H54 (cell line): ENCODE measurements at places on chromosomes 13 and 19.

- no peak for DNase-seq
These were observed 52.0 kb upstream of the SHKBP1 start for GRCh38 chr19:40524655-40525054.

DNA sequence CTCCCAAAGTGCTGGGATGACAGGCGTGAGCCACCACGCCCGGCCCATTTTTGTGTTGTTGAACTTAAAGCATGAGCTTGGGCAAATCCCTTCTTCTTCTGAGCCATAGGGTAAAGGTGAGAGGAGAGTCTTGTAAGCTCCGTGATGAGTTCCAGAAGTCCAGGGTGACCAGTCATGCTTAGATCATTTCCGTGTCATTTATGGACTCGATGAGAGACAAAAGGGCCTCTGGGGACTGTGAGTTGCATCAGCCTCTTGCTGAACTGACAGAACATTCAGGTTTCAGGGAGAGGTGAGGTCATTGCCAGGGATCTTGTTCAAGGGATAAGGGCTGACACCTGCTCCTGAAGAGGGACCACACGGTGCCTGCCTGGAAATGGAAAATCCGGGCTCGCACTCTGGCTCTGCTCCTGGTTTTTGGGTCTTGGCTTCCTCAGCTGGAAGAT lies 53.6 kb downstream of the GADD45B start:
- peak; percentile 87 for DNase-seq

GRCh38 chr13:37529751-37530385 lies 68.7 kb downstream of the POSTN start:
- DNase-seq = no peak

DNA sequence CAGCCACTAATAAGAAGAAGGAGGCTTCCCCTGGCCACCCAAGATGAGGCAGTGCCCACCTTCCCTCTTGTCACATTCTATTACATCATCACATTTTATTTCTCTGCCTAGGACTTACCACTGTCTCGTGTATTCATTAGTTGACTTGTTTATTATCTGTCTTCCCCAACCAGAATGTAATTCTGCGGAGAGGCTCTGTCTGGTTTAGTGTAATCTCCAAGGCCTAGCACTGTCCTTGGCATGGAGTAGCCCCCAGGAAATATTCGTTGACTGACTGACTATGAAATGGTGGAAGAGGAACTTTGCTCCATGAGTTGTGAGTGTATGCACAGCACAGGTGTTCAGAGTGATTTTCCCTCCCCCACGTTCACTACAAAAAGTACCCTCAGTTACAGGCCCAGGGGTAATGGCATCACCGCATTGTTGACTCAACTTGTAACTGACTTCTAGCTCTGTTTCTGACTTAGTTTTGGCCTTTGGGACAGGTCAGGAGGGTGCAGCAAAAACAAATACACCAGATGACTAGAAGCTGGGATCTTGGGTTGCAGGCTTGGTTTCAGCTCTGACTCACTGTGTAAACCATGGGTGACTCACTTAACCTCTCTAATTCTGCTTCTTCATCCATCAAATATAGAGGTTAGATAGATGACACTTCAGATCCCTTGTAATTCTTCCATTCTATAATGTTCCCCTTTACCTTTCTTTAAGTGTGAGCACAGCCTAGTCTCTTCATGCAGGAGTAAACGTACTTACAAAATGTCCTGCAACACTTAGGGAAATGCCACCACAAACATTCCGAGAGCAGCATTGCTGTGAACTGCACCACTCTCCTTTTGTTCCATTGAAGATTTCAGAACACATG lies 229.7 kb downstream of the KCNRG start:
- DNase-seq = peak; percentile 42

DNA sequence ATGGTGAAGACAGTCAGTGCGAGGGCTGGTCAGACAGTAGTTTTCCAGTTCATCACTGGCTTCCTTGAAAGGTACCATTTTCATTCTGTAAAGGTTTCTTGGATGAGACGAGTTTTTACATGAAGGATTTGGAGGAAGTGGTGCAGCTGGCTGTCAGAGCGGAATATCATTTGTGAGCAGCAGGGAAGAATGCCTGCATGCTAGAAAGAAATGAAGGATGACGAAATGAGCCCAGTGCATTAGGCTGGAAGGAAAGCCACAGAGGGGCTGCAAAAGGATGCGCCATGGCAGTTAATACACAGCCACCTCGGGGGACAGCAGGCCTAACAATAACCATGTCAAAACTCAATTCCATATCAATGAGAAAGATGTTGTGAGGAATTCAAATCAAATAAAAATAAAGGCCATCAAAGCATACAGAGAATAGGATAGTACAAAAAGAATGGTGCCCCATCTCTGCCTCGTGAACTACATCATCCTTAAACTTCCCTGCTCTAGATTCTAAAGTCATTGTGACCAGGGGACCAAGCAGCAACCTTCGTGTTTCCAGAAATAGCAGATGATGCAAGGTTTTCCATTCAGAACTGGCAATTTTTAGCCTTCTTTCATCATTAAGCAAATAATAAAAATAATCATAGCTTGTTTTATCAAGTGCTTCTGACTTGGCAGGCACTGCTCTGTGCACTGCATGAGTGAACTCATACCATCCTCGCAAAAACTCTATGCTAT lies 504.2 kb downstream of the RFC3 start:
- no peak for DNase-seq

- DNase-seq = no peak
These were observed 396.9 kb downstream of the KCNRG start for GRCh38 chr13:50412046-50412617.

- no peak for DNase-seq
These were observed 6.6 kb downstream of the C19orf25 start for GRCh38 chr19:1472231-1473084.

- no peak for DNase-seq
These were observed 31.4 kb downstream of the NALCN start for GRCh38 chr13:101384929-101385328.

- no peak for DNase-seq
These were observed 1405.0 kb downstream of the OLFM4 start for GRCh38 chr13:54433493-54434206.

DNA sequence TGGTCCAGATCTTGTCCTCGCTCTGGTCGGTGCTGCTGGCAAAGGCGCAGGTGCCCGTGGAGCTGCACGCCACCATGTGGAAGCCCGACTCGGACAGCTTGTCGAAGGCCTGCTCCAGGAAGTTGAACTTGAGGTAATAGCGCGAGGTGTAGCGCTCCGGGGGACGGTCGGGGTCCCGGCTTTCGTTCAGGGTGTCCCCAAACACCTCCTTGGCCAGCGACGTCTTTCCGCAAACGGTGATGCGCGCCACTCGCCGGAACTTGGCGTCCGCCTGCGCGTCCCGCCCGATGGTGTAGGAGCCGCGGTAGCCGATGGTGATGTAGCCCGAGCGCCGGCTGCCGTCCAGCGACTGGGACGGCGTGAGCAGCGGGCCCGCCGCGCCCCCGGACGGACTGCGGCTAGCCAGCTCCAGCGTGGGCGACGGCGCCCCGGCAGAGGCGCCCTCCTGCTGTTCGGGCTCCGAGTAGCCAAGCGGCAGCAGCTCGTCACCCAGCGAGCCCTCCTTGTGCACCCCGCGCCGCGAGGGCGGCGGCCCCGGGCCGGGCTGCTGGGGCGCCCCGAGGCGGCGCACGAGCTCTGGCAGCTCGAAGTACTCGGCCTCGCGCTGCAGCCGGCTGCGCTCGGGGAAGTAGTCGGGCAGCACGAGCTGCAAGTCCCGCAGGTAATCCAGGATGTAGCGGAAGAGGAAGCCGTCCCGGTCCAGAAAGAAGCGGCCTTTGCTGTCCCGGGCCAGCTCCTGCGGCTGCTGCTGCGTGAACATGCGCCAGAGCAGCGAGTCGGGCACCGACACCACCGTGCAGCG lies 801 bp downstream of the KCTD12 start:
- DNase-seq = peak; percentile 24

GRCh38 chr13:110716247-110716515 lies 2.7 kb downstream of the ING1 start:
- DNase-seq = peak; percentile 44

- no peak for DNase-seq
These were observed 7.1 kb upstream of the KLK14 start for GRCh38 chr19:51089786-51090185.

DNA sequence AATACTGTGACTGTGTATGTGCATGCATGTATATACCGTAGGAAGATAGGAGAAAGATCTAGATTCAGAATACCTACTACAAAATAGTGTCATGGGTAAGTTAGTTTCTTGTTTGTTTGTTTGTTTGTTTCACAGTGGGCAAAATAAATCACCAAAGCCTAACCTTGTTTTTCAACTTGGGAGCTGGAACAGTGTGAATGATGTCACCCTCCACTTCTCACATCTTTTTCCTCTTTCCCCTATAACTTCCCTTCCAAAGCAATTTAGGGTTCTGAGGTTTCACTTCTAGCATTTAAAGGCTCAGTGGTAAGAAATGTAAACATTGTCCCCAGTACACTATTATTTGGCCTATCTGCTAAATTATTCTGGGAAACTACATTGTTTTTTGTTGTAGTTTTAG lies 5.4 kb downstream of the KCTD4 start:
- no peak for DNase-seq

DNA sequence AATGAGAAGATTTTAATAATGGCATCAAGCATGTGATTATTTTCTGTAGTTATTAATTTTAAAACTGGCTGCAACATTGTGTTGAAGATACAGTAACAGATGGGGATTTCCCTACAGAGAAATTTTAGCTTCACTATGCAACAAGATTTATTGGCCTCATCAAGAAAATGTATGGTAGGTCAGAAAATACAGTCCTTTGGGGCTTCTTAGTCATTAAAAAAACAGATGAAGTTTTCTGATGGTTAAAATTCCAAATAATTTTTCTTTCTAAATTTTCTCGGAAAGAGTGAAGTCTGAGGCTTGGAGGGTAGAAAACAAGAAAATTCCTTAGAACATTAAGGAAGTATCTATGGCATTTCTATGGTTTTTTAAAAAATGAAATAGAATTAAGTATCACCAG lies 1790.8 kb upstream of the PCDH20 start:
- DNase-seq = no peak

GRCh38 chr13:81639984-81640582 lies 1299.2 kb upstream of the SPRY2 start:
- peak; percentile 8 for DNase-seq

DNA sequence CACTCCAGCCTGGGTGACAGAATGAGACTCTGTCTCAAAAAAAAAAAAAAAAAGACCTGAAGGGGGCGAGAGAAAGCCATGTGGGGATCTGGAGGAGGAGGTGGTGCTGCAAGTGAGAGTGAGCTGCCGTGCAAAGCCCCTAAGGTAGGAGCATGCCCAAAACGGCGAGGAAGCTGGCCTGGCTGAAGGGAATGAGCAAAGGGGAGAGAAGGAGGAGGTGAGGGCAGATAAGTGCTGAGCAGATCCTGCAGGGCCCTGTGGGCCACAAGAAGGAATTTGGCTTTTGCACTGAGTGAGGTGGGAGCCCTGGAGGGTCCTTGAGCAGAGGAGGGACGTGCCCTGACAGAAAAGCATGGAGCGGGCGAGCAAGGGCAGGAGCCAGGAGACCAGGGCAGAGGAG lies 19.4 kb upstream of the ADGRE5 start:
- no peak for DNase-seq

- DNase-seq = no peak
These were observed 158.7 kb downstream of the OXGR1 start for GRCh38 chr13:96835546-96835945.
